ENCODE measurements at places on chromosomes 5 and 9.

DNA sequence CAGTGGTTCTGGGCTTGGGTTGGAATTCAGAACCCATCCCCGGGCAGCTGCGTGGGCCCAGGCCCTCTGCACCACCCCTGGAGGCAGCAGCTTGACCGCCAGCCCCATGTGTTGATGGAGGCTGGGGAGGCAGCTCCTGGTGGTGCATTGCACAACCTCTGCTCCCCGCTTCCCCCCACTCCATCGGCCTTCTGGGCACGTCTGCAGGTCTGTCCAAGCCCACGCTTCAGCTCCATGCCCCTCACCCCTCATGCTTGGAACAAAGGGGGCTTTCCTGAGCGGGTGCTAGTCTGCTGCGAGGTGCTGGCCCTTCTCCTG, 1.4 kb downstream of the NCS1 start:
- DNase-seq, result no peak

GRCh38 chr9:77953590-77953989, 78.0 kb downstream of the GNAQ start:
- DNase-seq, result no peak

DNA sequence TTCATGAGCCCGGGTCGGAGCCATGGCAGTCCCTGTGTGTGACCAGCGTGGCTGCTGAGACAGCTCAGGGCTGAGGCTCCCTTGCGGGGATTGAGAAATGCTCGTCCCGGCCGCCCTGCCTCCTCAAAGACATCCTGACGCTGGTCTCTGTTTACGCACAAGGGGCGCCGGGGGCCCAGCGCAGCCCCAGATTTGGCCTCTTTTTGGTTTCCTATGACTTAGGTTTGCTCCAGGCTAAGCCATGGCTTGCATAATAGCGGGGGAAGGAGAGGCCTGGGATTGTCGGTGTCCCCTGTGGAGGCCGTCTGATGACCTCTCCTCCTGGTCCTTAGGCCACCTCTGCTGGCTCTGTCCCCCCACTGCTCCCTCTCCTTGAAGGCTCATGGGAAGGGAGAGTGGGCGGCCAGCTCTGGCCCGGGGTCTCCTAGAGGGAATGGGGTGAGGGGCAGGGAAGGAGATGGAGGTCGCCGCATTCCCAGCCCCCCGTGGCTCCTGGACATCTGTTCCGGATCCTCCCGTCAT, 3.5 kb downstream of the LAMC3 start:
- DNase-seq, result no peak

DNA sequence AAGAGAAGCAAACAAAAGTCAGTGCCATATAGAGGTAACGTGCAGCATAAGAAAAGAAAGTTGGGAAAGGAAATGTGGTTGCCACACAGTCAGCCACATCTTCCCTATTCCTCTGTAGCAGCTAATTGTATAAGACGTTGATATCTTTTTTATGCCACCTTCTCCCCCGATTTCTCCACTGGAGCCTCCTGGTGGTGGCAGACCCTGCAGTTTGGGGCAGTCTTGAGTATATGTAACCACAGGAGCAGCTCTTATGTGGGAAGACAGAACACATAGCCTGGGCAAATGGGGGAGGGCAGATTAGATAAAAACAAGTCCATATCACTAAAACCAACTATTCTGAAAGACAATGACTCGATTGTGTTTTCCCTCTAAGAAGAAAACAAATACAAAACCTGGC, 99.7 kb downstream of the PLCXD3 start:
- DNase-seq, result no peak

GRCh38 chr5:109759306-109759705, 69.6 kb downstream of the MAN2A1 start:
- peak; percentile 41 for DNase-seq

GRCh38 chr5:142287973-142288313, 36.9 kb downstream of the SPRY4 start:
- DNase-seq, result no peak

DNA sequence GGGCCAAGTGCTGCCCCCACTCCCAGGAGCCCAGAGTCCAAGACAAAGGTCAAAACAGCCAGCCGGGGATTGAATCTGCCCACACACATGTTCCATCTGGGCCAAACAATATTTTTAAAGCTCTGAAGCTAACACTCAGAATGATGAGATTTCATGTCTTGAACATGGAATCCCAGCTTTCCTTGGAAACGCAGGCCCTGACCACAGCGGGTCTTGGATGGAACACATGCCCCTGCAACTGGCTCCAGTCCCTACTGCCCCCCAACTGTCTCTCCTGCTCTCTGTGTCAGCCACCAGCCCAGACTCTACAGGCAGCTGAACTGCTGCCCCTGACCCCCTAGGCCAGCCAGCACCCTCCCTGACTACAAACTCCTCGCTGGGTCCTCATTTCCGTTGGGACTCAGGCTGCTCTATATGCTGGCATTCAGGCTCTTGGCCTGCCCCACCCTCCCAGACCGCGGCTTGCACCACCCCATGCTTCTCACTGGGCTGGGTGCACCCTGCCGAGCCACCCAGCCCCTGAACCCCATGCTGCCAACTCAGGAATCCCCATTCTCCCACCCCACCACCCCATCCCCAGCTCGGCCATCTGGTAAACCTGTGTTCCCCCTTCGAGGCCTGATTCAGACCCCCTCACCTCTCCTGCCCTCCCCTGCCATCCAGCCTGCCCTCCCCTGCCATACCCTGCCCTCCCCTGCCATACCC, 71.7 kb downstream of the ADAMTS2 start:
- DNase-seq, result no peak

DNA sequence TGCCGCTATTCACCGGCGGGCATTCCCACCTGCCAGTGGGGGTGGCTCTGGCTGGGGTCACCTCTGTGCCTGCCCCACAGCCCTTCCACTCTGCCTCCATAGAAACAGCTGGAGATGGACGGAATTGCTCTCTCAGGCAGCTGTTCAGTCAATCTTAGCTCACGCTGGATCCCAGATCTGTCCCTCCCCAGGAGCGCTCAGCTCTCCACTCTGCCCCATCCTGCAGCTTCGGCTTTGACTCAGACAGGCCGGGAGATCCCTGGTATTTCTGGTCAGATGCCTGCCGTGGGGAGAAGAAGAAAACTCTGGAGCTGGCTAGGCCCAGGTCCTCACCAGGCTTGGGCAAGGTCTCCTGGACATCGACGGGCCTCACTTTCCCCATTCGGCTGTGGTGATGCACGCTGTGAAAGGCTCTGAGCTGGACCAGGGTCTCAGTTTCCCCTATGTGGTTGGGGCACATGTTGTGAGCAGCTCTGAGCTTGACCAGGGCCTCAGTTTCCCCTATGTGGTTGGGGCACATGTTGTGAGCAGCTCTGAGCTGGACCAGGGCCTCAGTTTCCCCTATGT, 7.6 kb upstream of the SLC9A3 start:
- no peak for DNase-seq

DNA sequence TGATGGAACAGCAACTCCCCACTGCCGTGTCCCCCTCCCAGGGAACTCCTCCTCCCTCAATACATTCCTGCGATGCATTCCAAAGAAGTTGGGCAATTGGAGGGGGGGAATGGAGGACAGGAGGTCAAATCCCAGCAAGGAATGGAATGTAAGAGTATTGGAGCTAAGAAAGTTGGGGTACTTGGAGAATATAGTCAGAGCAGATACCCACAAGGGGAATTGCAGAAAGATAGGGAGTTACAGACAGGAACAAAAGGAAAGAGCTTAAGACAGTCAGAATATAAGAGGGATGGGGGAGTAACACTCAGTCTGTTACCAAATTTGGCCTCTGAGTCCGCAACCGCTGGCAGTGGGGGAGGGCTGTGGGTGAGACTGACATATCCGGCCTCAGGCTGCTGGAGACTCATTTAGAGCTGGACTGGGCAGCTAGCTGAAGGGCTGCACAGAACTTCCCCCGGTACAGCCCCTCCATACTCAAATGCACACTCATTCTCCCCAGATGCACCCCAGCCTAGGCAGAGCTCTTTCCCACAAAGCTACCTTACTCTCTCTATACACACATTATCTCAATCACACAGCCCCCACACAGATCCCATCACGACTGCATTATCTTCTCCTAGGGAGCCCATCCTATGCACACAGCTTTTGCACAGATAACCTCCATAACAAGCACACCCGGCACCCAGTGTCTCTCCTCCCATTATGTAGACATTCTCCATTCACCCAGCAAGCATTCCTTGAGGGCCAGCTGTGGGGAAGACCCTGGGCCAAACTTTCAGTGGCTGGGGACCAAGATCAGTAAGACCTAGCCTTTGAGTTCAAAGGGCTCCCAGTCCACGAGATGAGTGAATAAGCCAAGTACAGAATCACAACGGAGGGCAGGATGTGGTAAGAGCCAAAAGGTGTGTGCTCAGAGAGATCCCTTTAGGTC, 3.7 kb downstream of the TLN1 start:
- peak; percentile 72 for DNase-seq

DNA sequence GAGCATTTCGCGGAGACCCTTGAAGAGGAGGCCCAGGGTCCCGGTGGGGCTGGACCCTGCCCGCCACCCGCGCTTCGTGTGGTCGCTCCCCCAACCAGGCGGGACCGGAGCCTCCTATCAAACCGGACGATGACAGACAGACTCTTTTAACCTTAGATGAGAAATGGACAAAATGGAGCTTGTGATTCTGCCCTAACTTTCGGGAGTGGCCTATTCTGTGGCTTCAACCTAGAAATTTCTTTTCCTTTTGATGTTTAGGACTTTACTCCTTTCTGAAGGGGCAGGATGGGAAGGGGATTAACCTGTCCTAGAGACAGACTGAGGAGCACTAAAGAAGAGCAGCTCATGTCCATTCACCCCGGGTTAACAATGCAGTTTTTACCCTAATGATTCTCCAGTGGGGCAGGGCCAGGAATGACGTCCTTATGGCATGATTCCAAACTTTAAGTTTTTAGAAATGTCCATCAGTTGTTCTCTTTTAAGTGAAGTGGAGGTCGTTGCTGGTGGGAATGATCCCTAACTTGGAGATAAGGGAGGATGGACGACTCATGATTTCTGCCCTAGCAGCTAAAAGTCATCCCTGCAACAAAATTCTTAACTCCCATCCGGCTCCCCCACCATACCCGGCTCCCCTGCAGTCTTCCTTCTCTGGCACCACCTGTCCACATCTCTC, 1.0 kb downstream of the NIPSNAP3A start:
- peak; percentile 29 for DNase-seq

DNA sequence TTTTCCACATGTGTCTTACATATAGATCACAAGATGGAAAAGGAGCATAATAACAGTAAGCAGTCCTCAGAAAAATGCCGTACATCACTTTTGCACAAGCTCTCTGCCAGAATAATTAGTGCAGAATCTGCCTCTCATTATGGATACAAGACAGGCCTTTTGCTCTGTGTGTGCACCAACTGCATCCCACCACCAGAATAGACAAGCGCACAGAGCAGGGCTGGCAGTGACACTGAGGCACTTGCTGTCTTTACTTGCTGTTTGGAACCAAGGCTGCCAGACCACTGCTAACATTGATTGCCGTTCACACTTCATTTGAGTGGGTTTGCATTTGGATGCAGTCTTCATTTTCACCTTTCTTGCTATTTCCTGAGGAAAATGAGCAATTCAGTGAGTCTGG, 741.3 kb downstream of the TLE1 start:
- DNase-seq, result no peak
